ENCODE measurements at places on chromosomes 1 and 21.

DNA sequence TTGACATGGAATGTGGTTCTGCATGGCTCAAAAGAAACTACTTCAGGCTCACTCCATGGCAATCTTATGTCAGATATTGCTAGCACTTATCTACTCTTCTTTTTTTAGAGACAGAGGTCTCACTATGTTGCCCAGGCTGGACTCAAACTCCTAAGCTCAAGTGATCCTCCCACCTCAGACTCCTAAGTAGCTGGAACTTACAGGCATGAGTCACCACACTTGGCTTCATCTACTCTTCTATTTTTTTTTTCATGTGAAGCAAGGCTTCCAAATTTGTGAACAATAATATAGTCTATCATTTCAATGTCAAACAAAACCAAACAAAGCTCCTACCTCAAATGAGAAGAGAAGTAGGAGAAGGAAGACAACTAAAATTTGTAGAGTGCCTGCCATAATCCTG, 7.5 kb upstream of the PSEN2 start:
- DNase-seq = no peak

GRCh38 chr1:176073524-176074157, 133.4 kb downstream of the COP1 start:
- DNase-seq = no peak

- DNase-seq = no peak
These were observed 19.5 kb downstream of the PDE9A start for GRCh38 chr21:42672699-42673458.

- no peak for DNase-seq
These were observed 9.3 kb downstream of the RASSF5 start for GRCh38 chr1:206516728-206516990.

DNA sequence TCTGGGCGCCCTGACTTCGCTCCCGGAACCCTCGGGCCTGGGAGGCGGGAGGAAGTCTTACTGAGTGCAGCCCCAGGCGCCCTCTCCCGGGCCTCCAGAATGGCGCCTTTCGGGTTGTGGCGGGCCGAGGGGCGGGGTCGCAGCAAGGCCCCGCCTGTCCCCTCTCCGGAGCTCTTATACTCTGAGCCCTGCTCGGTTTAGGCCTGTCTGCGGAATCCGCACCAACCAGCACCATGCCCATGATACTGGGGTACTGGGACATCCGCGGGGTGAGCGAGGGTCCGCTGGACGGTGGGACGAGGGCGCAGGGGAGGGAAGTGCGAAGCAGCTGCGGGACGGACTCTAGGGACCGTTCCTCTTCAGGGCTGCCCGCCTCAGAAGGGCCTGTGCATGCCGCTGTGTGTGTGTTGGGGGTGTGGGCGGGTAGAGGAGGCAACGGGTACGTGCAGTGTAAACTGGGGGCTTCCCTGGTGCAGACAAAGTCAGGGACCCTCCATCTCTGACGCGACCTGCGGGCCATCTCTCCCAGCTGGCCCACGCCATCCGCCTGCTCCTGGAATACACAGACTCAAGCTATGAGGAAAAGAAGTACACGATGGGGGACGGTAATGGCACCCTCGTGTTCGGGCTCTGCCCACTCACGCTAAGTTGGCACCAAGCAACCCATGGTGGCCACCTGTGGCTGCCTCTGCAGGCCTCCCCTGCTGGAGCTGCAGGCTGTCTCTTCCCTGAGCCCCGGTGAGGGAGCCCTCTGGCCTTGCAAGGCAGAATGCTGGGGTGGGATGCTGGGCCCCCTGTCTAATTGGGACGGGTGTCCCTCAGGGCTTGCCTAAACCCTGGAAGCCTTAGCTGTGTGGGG, at the start of gene GSTM1:
GSTM1 (plus strand) TSS at position 177 of the 859 bp plus-strand sequence; CDS start at position 234, 57 bp downstream.
- DNase-seq = no peak

GRCh38 chr1:15836772-15837669, 10.5 kb upstream of the SPEN start:
- no peak for DNase-seq
